ENCODE measurements at places on chromosomes 16 and 17.

DNA sequence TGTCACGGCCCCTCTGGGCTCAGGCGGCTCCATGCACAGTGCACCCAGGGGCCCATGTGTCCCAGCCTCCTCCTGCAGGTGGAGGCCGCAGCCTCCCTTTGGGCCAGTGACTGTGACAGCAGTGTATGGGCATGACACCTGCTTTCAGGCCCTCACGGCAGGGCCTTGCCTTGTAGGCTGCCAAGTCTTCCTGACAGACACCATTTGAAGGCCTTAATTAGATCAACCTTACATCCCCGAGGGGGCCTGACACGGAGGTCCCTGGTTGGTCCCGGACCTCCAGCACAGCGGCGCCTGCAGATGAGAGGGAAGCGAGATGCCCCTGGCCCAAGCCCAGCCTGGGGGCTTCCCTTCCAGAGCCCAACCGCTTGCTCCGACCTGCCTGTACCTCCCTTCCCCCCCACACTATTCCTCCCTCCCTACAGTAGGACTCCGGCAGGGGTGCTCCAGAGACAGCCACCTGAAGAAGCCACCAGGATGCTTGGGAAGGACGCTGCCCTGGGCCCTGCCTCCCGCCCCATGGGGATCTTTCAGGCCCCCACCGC, 31.9 kb downstream of the BAIAP2 start:
- DNase-seq, result peak; percentile 92

GRCh38 chr17:14790521-14790920, 474.6 kb downstream of the PMP22 start:
- no peak for DNase-seq

- DNase-seq, result peak; percentile 52
Measured at GRCh38 chr16:20849589-20850390, 43.5 kb downstream of the REXO5 start.

DNA sequence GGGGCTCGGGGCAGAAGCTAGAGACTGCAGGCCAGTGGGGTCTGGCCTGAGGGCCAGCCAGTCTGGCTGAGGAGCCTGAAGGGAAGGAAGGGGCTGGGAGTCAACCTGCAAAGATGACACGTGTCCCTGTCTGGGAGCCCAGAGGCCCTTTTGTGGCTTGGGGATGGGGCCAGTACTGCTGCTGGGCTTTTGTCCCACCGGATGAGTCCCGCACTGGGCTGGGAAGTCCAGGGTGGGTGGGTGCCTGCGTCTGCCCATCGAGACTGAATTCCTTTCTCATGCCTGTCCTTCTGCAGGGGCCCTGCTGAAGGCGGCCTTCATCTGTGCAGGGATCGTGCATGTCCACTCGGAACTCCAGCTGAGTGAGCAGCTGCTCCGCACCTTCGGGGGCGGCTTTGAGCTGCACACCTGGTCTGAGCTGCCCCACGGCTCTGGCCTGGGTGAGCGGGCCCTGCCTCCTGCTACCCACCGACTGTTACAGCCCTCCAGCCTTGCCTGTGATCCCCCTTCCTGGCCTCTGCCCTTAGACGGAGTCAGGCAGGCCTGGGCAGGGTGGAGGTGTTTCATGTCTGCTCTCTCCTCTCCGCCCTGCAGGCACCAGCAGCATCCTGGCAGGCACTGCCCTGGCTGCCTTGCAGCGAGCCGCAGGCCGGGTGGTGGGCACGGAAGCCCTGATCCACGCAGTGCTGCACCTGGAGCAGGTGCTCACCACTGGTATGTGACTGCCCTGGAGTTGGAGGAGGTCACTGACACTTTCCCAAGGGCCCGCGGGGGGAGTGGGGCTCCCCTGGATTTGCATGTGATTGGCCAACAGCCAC, 20.9 kb downstream of the FCSK start:
- no peak for DNase-seq

GRCh38 chr17:49357516-49357915, 4.5 kb downstream of the ZNF652 start:
- no peak for DNase-seq

DNA sequence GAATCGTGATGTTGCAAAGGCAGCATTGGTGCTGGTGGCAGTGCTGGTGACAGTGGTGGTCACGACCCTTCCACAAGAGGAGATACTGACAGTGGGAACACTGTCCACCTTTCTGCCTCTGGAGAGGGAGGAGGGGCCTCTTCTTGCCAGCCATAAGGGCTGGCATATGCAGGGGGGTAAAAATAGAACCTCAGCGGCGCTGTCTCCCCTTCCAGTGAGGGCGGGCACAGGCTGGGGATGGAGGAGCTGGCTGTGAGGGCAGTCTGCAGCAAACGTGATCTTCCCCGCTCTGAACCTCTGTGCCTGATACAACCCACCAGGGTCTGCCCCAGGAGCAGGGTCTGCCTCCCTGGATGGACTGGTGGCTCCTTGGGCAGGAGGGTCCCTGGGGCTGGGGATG, 3.4 kb downstream of the RAP1GAP2 start:
- DNase-seq, result no peak

- DNase-seq, result no peak
Measured at GRCh38 chr17:5583426-5584382, 605 bp downstream of the NLRP1 start.

DNA sequence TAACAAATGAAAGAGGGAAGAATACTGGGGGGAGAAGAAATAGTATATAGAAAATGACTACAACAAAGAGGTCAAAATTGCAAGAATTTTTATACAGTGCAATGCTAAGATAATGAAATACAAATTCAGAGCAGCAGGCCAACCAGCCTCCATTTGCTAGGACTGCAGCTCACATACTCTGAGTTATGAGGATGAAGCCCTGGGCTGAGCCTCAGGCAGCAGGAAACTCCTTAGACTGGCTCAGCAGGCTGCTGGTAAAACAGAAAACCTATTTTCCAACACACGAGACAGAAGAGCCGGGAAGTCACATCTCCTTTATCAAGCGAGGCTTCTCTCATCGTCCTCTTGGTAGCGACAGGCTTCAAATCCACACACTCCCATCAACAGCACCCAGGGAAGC, 296.5 kb downstream of the SLC39A11 start:
- no peak for DNase-seq

DNA sequence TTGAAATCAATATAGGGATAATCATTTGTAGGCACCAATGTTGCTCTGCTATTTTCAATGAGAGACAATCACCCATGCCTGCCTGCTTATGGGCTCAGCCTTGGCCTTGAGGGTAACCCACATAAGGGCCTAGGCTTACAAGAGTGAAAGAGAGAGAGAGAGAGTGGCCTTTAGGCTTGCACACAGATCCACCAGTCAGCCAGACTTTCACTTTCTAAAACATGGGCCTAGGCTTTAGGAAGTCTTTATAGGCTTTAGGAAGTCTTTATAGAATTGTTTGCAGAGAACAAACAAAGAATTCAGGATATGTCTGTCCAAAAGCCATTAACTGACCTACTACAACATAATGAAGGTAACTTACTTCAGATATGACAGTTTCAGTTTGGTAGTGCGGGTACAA, 3.4 kb downstream of the ABCA9 start:
- no peak for DNase-seq

DNA sequence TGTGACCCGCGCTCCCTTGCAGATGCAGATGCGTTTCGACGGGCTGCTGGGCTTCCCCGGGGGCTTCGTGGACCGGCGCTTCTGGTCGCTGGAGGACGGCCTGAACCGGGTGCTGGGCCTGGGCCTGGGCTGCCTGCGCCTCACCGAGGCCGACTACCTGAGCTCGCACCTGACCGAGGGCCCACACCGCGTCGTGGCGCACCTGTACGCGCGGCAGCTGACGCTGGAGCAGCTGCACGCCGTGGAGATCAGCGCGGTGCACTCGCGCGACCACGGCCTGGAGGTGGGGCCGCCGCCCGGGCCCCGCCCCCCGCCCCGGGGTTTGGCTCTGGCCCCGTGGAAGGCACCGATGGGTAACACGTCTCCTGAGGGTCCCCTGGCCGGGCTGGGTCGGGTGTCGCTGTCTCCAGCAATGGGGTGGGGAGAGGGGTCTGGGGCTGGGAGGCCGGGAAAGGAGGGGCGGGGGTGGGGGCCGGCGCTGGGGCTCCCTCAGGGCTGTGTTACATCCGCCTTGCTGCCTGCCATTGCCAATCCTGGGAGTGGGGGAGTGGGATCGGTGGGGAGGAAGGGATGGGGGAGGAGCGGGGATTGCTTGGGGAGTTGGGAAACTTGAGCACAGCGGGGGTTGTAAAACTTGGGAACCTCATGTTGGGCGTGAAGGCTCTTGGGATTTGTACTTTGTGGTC, 737 bp downstream of the NUDT16L1 start:
- no peak for DNase-seq

DNA sequence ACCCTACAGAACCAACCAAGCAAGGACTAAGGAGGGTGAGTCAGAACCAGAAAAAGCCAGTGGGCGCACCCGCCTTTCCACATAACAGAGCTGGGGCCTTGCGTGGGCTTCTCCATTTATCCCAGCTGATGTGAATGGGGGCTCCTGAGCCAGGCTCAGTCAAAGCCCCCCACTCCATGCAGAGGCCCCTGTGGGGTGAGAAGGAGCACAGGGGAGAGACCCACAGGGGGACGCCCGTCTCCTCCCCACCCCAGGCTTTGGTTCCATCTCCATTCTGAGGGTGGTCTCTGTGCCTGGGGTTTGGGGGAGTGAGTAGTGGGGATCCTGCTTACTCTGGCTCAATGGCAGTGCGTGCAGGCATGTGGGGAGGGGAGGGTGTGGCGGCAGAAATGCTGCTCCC, 210.1 kb upstream of the TNRC6C start:
- no peak for DNase-seq

GRCh38 chr17:29571883-29572681, 3.6 kb downstream of the TP53I13 start:
- DNase-seq, result no peak

DNA sequence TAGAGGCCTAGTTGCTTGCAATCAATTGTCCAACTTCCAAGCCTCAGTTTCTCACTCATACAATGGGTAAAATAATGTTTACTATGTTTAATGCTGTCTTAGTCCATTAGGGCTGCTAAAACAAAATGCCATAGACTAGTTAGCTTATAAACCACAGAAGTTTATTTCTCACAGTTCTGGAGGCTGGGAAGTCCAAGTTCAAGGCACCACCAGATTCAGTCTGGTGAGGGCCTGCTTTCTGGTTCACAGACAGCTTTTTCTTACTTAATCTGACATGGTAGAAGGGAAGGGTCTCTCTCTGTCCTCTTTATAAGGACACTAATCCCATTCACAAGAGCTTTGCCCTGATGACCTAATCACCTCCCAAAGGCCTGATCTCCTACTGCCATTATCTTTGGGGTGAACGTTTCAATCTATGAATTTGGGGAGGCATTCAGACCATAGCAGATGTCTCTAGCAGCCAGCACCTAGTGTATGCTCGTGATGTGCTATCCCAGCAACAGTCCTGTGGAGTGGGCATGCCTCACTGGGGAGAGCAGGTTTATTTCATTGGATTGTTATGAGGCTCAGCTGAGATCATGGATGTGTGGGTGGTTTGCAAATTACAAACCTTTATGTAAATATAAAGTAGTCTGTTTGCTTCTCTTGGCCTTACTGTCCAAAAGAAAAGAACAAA, 25.2 kb downstream of the YPEL2 start:
- DNase-seq, result no peak

- DNase-seq, result no peak
Measured at GRCh38 chr17:77132411-77133086, 8.2 kb upstream of the SEC14L1 start.

DNA sequence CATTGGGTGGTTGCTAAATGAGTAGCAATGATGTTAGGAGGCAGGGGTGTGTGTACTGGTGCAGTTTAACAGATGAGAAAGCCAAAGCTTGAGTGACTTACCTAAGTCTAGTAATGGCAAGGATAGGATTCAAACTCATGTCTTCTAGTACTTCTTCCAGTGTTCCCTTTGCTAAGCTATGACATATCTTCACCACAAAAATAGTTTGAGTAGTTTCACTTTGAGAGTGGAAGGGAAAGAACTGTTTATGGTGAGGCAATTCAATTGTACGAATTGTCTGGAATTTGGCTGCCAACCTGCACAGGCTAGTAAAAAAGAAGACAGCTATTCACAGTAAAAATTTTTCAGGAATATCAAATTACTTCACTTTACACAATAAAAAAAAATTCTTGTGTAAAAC, 138.0 kb downstream of the NLK start:
- DNase-seq, result no peak

- no peak for DNase-seq
Measured at GRCh38 chr17:20033415-20033814, 24.3 kb downstream of the SPECC1 start.

DNA sequence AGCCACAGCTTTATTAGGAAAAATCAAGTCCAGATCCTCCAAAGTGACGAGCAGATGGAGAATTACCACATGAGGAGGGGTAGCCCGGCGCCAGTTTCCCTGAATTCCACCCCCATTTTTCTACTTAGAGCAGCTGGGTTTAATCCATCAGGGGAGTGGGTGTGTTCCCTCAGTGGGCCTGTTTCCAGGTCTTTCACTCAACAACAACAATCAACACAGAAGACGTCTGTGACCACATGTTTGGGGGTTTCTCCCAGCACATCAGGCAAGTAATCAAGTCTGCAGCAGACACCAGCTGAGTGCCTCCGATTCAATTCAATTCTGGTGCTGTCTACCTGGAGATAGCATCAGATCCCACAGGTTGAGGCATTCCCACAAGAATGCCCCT, 6.8 kb downstream of the SLC6A2 start:
- DNase-seq, result peak; percentile 41

DNA sequence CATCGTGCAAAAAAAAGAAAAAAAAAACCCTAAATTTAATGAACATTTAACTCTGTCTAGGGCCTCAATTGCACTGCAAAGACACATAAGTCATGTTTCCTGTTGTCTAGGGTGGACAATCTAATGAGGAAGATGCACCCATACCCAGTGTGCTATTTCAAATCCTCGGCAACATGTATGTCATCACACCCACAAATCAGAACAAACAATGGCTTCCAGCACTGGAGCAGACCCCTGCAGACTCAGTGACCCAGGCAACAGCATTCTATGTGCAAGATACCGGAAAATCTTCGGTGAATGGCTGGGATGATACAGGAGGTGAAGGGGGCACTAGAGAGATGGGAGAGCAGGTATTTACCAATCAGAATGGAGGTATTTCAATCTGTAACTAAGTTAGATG, 221.7 kb upstream of the XYLT1 start:
- no peak for DNase-seq

GRCh38 chr16:57611181-57611580, 17.2 kb upstream of the ADGRG1 start:
- DNase-seq, result no peak

DNA sequence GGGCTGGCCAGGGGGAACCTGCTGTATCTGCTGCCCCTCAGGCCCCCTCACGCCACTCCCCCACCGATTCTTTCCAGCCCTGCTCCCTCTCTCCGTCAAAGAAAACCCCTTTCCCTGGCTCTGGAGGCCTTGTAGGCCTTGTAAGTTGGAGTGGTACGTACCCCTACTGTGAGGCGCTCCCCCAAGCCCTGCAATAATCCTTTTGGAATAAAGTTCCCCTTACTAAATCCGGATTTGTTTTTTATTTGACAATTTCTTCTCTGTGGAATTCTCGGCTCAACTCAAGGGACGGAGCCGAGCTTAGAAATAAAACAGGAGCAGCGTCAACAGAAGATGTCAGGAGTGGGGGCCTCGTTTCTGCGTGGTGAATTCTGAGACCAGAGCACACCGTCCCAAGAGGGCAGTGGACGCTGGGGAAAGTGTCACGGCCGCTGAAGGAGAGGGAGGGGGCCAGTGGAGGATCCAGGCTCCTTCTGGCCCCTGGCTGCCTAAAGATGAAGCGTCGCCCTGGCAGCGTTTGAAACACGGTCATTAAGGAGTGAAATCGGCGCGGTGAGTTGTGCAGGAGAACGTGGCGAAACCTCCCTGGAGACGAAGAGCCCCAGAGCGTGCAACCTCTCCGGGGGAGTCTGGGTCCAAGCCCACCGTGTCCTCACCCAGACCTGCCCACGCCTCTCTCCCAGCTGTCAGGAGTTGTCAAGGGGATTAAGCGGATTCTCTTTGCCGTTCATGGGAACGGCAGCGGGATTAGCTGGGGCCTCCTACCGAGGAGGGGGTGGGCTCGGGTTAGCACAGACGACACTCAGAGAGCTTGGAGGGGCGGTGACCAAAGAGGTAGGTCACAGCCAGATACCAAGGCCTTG, 47.0 kb downstream of the SLC7A5 start:
- peak; percentile 58 for DNase-seq
